GM20000 (cell line): ENCODE measurements at places on chromosomes 2 and 18.

DNA sequence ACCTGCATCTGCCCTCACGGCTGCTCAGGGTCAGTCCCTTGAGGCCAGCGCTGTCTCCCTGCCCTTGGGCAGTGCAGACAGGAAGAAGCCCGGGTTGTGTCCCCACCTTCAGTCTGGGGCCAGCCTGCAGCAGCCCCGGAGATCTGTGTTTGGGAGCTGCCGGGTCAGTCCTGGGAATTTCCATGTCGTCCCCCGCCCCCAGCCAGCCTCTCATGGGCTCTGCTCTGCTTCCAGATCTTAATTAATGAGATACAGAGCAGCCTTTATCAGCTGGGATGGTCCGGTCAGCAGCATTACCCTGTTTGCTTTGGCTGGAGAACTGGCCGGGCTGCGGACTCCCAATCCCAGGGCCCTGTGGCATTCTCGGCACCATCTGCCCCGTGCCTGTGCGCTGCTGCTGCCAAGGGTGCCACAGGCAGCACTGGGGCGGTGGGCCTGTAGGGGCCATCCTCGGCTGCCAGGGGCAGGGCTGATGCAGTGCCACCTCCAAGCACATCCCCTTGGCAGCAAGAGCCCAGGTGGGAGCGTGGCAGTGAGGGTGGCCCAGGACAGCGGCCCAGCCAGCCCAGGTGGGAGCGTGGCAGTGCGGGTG, 2.4 kb downstream of the BOK start:
- DNase-seq = no peak

GRCh38 chr2:97849881-97850528, 136.6 kb downstream of the ZAP70 start:
- no peak for DNase-seq

DNA sequence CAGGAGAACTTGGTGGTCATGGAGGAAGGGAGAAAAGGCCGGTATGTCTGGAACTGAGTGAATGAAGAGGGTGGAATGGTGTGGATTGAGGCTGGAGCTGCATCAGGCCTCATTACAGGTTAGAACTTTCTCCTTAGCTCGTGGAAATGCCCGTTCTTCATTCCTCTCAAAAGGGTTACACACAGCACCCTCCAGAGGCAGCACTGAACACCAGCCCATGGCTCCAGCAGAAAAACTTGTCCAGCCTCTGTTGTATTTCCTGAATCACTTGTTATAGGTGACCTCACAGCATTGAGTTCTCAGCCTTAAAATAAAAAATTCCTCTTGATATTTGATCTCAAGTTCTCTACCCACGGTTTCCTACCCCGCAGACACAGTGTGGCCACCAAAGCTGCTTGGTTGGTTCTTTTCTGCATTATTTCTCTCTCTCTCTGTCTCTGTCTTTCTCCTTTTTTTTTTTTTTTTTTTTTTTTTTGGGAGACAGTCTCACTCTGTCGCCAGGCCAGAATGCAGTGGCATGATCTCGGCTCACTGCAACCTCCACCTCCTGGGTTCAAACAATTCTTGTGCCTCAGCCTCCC, 89.6 kb downstream of the ITGB1BP1 start:
- no peak for DNase-seq

GRCh38 chr18:4101009-4101408, 354.1 kb downstream of the DLGAP1 start:
- DNase-seq = no peak

GRCh38 chr2:236781933-236782816, 212.6 kb downstream of the ACKR3 start:
- no peak for DNase-seq

DNA sequence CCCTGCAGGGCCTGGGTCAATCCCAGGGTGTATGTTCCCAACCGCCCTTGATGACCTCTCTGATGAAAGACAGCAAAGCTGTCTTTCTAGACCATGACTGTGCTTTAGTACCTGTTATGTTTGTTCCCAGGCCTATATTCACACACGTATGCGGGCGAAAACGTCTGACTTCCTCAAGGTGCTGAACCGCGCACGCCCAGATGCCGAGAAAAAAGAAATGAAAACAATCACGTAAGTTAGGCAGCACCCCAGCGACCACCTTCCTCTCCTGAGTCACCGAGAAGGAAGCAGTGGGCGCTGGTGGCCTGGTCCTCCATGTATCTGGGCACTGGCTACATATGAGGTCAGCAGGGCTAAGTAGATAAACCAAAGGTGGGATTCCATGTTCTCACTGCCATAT, 11.1 kb upstream of the GPBAR1 start:
- DNase-seq = no peak

DNA sequence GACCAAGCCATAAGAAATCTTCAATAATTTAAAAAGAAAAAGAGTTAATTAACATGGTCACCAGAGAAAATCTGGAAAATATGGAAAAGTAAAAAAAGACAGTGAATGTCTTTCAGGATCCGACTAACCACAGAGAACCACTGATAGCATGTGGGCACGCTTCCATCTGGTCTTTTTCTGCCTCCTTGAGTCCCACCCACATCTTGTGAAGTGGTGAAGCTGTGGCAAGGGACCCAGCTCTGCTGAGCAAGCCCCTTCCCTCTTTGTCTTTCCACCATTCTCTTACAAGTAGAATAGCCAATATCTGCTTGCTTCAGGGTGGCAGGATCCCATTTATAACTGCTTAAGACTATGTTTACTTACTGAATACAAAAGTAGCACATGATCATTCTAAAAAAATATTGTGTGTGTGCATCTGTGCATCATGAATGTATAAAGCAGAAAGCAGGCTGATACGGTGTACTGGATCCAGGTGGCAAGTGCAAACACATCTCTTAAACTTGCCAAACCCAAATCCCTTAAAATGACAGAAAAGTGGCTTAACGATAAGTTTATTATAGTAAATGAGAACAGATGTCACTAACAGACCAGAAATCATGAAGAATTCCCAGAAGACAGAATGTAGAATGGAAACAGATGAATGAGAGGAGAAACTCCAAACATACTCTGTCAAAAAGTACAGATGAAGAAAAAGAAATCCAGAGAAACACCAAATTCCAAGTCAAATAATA, 52.3 kb downstream of the FOXI3 start:
- DNase-seq = no peak

DNA sequence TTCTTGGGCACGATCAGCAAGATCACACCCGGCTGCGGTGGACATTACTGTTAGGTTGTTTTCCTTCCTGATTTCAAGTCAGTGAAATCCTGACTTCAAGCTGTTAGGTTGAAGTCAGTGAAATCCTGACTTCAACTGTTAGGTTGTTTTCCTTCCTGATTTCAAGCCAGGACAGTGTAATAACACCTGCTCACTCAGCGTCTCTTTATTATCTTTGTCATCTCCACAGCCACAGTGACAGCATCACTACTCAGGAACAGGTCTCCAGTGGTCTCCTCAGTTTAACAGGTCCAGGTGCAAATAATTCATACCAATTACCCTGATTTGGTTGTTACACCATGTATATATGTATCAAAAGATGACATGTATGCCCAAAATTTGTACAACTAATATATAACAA, 208.1 kb upstream of the REG3G start:
- no peak for DNase-seq

GRCh38 chr2:61632276-61633169, 94.4 kb upstream of the XPO1 start:
- no peak for DNase-seq

DNA sequence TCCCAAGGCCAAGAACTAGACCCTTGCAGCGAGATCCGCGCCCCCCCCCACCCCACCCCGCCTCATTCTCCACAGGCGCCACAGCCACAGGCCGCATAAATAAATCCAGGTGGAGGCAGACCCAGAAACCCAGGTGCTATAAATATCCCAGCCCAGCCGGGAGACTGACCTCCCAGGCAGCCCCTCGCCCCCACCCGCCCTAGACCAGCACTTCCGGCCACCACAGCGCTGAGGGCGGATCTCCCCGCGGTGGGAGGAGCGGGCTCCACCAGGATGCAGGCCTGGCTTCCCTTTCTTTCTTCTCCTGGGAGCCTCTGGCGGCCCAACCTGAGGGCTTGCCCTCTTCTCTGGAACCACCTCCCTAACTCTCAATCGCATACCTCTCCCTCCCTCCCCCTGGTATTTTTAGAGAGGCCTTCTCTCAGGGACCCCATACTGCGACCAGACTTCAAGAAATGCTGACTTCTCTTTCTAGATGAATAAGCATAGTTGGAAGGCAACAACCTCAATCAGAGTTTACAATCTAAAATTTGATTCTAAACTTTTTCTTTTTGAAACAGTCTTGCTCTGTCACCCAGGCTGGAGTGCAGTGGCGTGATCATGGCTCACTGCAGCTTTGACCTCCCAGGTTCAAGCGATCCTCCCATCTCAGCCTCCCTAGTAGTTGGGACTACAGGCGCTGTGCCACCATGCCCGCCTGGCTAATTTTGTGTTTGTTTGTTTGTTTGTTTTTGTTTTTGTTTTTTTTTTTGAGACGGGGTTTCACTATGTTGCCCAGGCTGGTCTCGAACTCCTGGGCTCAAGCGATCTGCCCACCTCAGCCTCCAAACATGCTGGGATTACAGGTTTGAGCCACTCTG, 55.0 kb downstream of the PKDCC start:
- DNase-seq = peak; percentile 62

DNA sequence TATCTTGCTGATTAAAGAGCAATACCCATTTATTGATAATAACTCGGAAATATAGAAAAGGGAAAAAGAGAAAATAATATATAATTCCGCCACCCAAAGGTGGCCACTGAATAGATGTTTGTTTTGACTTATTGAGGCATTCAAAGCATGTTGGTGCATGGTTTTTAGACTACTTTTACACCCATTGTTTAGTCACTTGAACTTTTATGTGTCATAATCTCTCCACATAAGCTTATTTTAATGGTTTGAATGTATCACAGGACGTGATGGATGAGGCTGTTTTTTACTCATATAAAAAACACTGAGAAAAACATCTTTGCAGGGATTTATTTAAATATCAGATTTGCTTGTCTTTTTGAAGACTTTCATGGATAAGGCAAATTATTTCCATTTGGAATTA, 120.4 kb downstream of the ACKR3 start:
- DNase-seq = no peak

DNA sequence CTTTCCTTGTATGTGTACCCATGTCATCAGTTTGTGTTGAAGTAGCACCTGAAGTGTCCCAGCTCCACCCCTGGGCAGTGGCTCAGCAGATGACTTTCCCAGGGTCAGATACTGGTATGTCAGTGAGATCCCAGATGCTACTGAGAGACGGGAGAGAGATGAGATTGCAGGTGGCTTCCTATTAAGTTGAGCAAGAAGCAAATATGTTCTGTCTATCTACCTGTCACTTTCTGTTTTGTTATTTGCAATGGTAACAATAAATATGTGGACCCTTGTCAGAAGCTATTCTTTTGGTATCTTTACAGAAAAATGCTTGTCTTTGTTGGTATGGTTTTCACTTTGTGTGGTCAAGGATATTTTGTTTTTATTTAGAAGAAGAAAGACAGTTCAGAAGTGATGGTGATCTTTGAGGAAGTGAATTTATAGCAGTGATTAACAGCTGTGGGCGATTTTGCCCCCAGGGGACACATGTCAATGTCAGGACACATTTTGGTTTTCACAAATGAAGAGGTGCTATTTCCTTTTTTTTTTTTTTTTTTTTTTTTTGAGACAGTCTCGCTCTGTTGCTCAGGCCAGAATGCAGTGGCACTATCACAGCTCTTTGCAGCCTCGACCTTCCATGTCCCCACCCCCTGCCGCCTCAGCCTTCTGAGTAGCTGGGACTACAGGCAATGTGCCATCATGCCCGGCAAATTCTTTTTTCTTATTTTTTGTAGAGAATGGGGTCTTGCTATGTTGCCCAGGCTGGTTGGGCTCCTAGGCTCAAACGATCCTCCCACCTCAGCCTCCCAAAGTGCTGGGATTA, 21.4 kb downstream of the MGAT5 start:
- DNase-seq = peak; percentile 41

DNA sequence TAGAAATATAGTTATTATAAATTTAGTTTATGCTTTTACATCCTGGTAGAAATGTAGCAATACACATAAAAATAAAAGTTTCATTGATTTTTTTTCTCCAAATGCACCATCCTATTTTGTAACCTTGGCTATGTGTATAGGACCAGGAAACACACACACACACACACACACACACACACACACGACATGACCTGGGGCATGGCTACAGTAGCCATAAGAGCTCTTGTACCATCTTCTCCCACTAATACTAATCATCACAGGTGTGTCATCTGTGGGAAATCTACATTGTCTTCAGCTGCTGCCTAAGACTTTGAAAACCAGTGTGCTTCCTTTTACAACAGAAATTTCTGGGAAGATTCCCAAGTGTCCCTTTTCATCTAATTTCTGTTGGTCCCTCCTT, 144.3 kb downstream of the MCFD2 start:
- DNase-seq = no peak

GRCh38 chr2:40352703-40353099, 99.2 kb downstream of the SLC8A1 start:
- no peak for DNase-seq

DNA sequence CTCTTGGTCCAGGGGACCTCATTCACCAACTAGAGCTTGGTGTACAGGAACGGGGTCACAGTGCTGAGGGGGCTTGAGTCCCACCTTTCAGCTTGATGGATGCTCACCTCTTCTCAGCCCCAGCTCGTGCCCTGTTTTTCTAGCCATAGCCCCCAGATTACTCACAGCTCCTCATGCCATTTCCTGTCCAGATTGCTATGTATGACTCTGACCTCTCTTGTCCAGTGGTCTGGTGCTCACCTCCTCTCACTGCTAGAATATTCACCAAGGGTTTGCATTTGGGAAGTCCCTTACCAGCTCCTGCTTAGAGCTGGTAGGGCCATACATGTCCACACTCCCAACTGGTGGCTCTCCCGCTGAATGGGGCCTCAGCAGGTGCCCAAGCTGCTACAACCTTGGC, 5.9 kb downstream of the LBX2 start:
- DNase-seq = no peak

DNA sequence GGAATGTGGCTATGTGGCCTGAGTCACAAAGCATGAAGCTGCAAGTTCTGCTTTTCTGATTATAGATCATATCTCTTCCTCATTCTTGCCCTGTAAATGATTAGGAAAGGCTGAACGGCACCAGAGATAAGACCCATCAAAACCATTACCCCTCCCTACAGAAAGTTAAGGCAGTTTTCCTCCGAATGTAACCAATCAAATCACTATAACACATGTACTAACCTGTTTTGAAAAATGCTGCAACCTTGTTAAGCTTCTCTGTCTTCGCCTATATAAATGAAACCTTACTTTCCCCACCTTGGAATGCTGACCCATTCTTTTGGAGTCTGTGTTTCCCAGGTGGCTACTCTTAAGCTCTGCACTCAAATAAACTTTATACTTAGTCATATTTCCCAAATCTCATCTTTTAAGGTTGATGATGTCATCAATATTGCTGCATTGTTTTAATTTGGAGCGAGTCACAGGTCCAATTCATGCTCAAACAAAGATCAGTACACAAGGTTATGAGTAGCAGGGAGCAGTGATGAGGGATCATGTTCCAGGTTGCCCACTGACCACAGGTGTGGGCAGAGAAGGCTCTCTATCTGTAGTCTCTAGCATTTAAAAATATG, 662.3 kb downstream of the IRS1 start:
- DNase-seq = no peak

GRCh38 chr2:17156086-17156485, 362.2 kb downstream of the RAD51AP2 start:
- no peak for DNase-seq

- DNase-seq = no peak
Observed at GRCh38 chr2:226865273-226865672, 29.4 kb downstream of the RHBDD1 start.
